ENCODE measurements at places on chromosomes 16 and 17.
A peak's percentile ranks its signal among the peaks of the same experiment; 100 is the strongest.

DNA sequence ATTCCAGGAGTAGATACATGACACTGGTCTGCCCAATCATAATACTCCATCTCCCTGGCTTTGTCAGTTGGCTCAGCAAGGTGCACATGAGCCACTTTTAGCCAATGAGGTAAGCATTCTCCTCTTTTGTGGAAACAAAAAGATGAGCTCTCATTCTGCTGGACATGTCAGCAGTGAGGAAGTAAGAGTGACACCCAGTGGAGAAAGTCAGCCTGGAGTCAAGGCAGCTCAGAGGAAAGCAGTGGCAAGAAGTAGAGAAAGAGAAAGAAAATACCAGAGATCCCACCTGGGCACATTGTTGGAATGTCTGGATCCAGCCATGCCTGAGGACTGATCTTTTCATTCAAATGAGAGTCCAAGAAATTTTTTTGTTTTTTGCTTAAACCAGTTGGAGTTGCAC, 496.9 kb upstream of the C16orf82 start:
- no peak for DNase-seq

- DNase-seq, result peak; percentile 6
Observed at GRCh38 chr17:76909971-76910760, 42.0 kb downstream of the MGAT5B start.

DNA sequence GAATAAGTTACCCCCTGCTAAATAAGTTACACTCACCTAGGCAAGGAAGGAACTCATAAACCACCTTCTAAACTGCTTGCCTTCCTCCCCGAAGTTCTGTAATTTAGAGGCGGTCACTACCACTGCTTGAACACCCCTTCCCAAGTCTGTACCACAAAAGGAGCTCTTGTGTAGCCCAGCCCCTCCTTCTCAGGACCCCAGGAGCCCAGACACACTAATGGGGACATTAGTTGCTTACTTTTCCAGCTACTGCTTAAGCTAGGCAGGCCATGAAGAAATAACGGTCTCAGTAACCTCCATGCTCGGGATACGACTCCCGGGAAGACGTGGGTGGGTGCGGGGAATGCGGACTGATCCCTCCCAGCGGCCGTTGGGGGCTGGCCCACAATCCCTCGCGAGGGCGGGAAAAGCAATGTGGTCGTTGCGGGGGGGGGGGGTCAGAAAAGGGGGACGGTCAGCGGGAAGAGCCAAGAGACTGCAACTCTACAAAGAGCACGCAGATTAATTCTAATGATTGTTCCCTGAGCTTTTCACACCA, at the start of gene TEX14:
TEX14 (minus strand) TSS at position 345 of the 538 bp plus-strand sequence. CDS start 40,044 bp downstream, outside the sequence.
- no peak for DNase-seq

GRCh38 chr16:75074920-75075687, 41.5 kb downstream of the LDHD start:
- DNase-seq, result peak; percentile 93

DNA sequence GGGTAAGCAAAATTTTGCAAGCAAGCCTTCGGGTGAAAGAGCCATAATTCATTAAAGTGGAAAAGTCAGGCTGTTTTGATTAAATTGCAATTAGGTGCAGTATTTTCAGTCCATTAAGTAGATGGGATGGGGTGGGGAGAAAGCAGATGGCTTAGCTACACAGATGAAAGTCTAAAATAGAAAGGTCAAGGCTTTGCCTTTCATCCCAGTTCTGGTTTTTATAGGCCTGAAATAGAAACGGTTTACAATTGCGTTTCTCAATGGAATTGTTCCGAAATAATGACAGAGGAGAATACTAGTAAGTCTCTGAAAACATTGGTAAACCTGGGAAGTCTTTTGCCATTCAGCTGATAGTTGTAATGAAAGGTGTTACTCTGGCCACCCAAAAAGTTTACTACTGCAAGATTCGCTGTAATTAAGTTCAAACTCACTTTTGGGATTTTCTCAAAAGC, 1.5 kb downstream of the PPM1E start:
- DNase-seq, result no peak

DNA sequence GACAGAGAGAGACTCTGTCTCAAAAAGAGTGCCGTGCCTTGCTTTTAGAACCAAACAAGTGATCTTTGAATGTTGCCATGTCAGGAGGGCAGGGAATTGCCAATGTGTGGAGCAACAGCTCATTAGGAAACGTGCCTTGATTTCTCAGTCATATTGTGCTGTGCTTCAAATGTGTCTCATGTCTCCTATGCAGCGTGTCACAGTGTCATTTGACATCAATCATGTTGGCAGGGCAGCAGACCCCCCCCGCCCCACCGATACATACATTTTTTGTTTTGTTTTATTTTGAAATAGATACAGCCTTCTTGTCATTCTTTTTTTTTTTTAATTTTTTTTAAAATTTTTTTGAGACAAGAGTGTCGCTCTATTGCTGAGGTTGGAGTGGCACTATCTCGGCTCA, 22.1 kb downstream of the MRC2 start:
- no peak for DNase-seq

DNA sequence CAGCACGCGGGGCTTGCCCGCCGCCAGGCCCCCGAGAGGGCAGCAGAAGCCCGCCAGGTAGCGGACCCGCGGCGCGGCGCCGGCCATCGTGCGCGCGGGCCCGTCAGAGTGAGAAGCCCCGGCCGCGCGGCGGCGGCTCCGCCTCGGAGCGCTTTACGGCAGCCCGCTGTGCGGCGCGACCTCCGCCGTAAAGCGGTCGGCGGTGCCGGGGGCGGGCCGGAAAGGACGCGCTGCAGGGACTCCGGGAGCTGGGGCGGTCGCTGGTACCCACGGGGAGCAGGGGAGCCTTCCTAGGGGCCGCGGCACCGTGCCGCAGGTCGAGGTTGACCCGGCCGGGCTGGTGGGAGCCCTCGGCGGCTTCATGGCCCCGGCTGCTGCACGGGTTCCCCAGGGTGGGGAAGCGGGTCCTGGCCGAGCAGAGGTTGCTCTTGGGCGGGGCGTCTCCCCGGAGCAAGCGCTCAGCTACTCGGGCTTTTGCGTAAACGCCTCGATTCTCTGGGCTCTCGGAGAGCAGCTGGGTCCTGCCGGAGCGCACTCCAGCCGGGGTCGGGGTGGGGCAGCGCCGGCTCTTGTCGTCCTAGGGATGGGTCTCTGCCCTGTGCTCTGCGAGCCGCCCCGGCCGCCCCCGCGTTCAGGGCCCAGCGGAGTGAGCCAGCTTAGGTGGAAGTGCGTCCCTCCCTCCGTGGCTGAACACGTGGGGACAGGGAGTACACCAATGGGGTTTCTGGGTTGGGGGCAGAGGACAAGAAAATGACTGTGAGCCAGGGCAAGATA, at the start of gene FAAP100:
FAAP100 (minus strand) TSS at position 110 of the 774 bp plus-strand sequence; CDS start at position 87, 23 bp downstream.
- peak; percentile 83 for DNase-seq

Data from CD4-positive, alpha-beta T cell treated with Interleukin-10 for 1 hour (primary cell).